ENCODE measurements at places on chromosomes 3 and 15.

- DNase-seq = no peak
These were observed 211.1 kb downstream of the PDZRN3 start for GRCh38 chr3:73413619-73414018.

DNA sequence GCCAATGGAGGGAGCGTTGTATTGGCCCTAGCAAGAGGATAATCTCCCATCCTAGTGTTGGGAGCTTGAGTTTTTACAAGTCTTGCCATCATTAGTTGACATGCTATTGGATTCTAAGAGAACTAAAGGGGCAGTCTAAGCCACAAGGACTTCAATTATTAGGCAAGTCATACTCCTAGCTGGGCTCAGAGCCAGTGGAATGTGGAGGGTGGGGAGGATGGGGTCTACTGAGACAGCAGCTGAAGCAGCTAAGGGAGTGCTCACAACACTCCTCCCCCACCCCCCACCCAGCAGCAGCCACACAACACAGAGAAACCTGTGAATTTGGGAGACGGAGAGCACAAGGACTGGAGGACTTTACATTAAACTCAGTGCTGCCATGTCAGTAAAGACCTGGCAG, 27.9 kb downstream of the FRG2C start:
- DNase-seq = no peak

DNA sequence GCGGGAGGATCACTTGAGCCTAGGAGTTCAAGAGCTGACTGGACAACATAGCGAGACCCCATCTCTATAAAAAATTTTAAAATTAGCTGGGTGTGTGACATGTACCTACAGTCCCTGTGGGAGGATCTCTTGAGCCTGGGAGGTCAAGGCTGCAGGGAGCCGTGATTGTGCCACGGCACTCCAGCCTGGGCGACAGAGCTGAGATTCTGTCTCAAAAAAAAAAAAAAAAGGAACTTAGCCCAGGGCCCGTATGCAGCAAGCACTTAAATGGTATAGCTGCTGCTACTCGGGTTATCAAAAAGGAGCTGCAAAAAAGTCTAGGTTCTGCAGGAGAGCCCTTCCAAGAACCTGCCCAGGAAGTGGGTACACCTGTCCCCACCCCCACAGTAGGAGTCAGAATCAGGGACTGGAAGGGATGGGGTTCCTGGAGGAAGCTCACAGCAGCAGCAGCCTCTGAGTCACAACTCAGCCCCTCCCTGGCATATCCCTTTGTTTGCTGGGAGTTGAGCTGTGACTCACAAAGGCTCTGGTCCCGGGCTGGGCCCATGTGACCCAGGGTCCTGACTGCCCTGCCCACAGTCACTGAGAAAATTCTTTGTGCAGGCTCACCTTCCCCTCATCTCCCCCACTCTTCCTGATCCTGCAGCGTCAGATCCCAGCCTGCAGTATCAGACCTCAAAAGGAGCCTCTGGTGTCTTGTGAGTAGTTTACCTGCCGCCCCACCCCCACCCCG, at the start of gene SPATA12:
Gene SPATA12, plus strand, starts transcription at position 576 of the 733 bp plus-strand sequence. CDS start 13,031 bp downstream, outside the sequence.
- DNase-seq = peak; percentile 90

DNA sequence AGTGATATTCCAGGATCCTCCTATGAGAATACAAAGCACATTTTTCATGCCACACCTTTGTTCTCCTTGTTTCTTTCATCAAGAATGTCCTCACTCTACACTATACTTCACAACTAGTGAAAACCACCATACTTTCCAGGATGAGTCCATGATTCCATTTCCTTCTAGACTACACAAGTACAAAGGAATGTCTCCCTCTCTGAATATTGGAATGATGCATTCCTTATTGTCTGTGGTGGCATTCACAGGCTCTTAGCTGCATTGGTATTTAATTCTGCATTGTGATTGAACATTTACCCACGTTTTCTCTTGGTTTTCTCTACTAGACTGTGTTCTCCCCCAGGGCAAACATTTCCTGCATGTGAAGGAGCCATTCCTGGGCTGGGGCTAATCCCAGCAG, 217.5 kb downstream of the RAP2B start:
- no peak for DNase-seq

DNA sequence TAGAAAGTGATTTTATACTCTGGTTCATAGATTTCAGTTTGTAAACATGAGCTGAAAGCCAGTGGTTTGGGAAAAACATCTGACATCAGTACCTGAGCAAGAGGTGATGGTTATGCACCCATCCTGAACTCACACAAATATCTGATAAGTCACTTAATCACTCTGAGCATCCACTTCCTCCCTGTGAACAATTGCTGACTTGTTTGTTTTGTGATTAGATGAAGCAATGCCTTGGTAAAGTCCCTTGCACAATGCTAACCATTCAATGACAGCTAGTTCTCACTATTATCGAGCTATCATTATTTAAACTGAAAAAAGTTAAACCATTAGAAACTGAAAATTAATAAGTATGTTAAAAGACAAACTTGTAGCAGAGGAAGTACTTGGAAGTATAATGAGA, 303.0 kb downstream of the PLOD2 start:
- no peak for DNase-seq

GRCh38 chr15:80531796-80532195, 127.6 kb downstream of the ARNT2 start:
- no peak for DNase-seq

DNA sequence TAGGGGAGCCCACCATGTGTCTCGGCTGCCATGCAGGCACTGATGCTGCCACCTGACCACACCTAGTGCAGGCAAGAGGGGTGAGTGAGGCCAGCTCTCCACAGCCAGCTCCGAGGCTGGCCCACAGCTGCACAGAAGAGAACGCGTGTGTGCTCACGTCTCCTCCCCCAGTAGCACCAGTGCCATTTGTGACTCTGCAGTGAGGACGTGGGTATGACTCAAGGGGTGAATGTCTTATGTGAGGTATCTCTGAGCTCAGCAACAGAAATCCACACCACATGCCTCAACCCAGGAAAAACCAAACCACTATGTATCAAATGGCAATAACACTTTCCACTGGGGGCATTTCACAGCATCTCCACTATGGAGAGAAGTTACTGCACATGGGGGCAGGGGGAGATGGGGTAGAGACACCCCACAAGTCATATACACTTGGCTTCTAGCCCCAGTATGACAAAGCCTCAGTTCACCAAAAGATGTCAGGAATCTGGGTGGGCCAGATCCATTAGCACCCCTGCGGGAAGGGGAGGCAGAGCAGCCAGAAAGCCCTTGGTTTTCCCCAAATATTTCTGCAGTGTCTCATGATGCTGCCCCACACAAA, 87.6 kb downstream of the LRIG1 start:
- DNase-seq = no peak

DNA sequence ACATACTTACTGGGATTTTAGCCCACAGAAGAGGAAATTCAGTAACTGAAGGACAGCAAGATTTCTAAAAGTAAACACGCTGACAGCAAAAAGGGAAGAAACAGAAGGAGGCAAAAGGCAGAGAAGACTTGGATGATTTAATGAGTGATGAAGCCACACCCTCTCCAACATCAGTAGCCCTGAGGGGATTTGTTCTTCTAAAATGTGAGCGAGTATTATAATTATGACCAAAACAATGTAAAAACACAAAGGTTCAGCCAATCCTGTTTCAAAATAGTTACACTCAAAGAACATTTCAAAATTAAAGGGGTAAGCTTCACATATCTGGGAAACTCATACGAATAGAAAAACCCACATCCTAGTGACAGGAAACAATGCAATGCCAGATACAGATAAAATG, 25.0 kb downstream of the MCCC1 start:
- no peak for DNase-seq

- no peak for DNase-seq
These were observed 12.0 kb downstream of the TMEM266 start for GRCh38 chr15:76071806-76072205.

DNA sequence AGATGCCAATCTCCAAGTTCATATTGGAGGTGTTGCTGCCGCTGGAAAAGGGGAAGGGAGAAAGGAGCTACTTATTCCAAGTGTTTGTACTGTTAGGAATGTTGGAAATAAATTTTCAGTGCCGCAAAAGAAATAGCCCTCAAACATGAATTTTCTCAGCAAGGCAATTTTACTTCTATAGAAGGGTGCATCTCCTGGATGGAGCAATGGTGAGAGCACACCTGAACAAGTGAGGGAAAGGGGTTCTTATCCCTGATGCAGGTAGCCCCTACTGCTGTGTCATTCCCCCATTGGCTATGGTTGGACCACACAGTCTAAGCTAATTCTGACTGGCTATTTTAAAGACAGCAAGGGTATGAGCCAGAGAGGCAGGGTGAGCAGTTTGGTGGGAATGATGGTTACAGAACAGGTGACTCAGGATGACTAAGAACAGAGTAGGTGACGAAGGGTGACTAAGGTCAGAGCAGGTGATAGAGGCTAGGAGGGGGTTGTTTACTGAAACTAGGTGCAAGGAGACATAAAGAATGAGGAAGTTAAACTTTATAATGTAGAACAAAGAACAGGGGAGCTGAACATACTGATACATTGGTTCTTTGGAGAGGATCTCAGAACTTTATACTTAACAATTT, 503.5 kb downstream of the EDEM1 start:
- DNase-seq = no peak

DNA sequence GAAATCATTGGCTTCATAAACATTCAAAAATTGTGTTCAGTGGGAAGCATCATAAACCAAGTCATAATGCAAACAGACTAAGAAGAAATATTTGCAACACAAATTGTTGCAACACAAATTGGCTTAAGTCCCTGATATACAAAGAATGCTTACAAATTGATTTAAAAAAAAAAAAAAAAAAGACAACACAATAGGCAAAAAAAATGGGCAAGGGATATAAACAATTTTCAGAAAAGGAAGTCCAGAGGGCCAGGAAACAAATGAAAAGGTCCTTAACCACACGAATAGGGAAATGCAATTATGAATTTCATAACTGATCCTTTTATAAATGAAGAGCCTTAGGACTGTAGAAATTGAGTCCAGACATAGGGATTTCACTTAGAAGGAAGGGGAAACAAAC, 98.9 kb downstream of the LRRK1 start:
- no peak for DNase-seq

DNA sequence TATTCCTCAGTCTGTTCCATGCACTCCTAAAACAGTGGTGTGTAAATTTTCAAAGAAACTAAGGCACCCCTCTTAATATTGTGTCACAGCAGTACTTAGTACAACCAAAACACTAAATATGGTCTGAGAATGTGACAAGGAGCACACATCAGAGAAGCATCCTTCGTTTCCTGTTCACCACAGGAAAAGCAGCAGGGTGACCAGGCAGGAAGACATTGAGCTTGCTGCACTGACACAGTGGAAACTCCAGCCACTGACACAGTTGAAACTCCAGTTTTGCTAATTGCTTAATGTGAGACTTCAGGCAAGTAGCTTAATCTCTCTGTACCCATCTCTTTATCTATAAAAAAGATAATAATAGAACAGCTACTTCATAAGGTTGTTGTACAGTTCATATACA, 353.0 kb upstream of the RORA start:
- DNase-seq = no peak

GRCh38 chr15:64521201-64521600, 60.8 kb downstream of the ZNF609 start:
- no peak for DNase-seq

- peak; percentile 78 for DNase-seq
These were observed 1.5 kb downstream of the CHSY1 start for GRCh38 chr15:101250341-101250831.

GRCh38 chr15:69585937-69586336, 133.3 kb downstream of the RPLP1 start:
- DNase-seq = peak; percentile 45

DNA sequence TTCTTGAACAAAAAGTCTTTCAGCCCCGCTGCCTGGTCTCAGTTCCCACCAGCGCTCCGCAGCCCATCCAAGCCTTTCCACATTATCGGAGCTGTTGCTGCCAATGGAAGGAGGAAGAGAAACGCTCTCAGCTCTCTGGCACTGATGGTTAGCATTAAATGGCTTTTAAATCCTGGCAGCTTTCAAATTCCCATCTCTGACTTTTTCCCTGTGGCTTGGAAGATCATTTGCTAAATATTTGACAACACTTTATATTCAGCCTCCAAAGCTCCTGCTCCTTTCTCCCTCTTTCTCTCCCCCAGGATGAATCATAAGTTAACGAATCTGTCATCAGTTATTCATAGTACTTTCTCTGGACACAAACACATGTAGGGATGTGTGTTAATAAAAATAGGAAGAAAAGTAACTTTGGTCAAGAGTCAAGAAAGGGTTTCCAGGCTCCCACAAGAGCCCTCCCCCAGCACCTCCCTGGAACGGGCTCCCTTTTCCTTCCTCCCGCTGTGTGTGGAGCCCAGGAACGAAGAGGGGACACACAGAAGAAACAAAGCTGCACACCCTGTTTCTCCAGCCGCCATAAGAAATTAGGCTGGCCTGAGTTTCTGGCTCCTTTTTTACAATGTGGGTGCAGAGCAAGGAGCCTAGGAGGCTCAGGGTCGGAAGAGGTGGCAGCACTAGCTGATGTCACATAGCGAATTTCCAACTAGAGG, 47.6 kb upstream of the TSEN2 start:
- peak; percentile 11 for DNase-seq

DNA sequence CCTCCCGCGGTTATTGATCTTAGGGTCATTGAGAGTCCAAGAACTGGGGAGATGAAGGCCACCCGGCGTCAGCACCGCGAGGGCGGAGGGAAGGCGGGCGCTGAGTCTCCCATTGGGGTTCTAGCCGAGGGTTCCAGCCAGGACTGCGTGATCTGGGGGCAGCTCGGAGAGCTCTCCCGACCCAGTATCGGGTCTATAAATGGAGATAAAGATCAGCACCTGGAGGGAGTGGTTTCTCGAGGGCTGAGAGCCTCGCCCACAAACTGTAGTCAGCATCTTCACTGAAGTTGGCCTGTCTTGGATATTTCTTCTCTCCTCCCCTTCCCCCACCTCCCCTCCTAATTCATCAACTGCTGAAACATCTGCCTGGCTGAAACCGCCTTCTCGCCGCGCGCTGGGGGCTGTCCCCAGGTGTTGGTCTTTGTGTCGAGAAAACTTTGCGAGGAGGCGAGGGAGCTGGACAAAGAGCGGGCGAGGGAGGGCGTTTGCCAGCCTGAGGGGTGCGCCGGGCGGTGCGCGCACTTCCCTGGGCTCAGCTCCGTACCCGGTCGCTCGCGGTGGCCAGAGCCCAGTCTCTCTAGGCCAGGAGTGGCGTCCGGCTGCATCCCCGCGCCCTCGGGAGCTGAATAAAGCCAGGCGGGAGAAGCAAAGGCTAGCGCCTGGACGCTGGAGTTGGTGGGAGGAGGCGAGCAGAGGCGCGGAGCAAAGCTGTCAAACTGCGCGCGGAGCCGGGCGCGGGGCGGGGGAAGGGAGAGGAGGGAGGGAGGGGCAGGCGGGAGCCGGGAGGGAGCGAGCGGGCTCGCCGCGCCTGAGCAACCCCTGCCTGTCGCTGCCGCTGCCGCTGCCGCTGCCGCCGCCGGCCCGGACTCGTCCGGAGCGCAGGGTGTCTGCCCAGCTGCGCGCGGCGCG, at the start of gene ST8SIA2:
Gene ST8SIA2, plus strand, starts transcription at position 811 of the 909 bp plus-strand sequence. CDS start 184 bp downstream, outside the sequence.
- DNase-seq = no peak

- no peak for DNase-seq
These were observed 1053.0 kb downstream of the TUSC7 start for GRCh38 chr3:117762621-117763037.

GRCh38 chr3:117903226-117903625, 1131.4 kb downstream of the IGSF11 start:
- no peak for DNase-seq

GRCh38 chr15:74723754-74724334, 1.5 kb downstream of the CYP1A1 start:
- DNase-seq = peak; percentile 69

- DNase-seq = no peak
These were observed 468.0 kb upstream of the GBE1 start for GRCh38 chr3:82229397-82229796.

GRCh38 chr15:82047453-82048400, 1.9 kb upstream of the MEX3B start:
- DNase-seq = no peak

Measured in kidney glomerular epithelial cell (primary cell).